Tibial artery (tissue), 4 donors: ENCODE measurements at places on chromosomes 13 and 19.

GRCh38 chr13:36680913-36681312 lies 7.1 kb downstream of the SERTM1 start:
- no peak for DNase-seq

DNA sequence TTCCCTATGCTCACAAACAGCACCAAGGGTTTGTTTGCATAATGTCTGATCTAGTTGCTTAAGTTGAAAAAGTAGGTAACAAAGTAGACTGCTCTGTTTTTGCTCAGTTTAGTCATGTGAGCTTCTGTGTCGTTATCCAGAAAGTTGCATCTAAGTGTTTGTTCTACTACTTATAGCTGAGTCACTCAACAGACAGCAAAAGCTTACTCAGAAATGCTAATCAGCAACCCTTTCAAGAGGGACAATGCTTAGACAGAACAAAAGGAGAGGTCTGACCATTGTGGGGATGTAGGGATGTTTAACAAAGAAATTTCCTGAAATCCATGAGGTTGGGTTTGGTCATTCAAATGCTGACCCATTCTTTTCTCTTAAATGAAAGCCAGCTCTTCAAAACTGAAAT lies 106.4 kb downstream of the ATP8A2 start:
- no peak for DNase-seq

- DNase-seq = no peak
Measured at GRCh38 chr13:112980434-112980833, 11.4 kb downstream of the MCF2L start.

- DNase-seq = peak; percentile 65
Measured at GRCh38 chr13:74575729-74576125, 441.5 kb upstream of the KLF12 start.

DNA sequence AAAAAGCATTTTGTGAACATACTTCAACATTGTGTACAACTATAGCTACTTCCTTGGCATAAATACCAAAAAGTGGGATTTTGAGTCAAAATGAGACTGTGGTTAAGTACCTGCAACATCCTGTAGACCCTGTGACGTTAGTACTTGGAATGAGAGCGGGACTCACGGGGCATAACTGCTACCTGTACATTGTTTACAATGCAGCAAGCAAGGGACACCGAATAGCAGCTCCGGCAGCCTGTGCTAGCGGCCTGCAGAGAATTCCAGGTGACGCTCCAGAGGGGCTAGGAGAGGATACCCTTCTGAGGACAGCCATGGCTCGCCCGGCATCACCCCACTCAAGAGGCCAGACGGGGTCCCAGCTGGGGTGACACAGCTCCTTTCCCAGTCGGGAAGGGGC lies 824 bp upstream of the ZNF331 start:
- no peak for DNase-seq

DNA sequence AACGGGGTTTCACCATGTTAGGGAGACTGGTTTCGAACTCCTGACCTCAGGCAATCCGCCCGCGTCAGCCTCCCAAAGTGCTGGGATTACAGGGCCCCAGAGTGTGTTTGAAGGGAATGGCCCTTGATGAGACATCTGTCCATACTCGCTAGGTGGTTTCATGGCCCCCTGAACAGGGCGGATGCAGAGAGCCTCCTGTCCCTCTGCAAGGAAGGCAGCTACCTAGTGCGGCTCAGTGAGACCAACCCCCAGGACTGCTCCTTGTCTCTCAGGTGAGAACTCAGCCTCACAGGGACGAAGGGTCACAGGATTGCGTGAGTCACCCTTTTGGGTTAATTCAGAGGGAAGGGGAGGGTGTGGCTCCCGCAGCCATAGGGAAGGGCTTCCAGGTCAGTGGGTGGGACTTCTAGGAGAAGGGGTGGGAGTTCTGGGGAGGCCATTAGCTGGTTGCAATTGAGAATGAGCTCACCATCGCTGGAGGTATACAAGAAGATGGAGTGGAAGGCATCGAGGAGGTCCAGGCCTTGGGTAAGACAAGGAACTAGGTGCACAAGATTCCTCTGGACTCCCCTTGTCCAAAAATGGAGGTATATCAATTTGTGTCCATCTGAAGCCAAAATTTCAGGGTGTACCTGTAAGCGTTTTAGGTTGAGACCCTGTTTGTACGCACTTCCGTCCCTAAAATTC lies 9.2 kb downstream of the SHD start:
- no peak for DNase-seq

DNA sequence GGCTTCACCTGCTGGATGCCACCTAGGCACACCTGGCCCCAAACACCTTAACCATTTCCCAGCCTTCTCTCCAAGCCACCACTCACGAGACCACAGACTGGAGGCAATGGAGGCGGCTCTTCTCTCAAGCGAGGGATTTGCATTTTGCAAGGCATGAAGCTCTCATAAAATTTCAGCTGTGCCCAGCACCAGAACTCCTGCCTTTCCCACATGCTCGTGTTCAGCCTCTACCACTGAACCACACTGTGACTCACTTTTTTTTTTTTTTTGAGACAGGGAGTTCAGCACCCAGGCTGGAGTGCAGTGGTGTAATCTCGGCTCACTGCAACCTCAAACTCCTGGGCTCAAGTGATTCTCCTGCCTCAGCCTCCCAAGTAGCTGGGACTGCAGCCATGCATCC lies 10.6 kb downstream of the NANOS3 start:
- DNase-seq = no peak
